Thyroid gland (tissue), 4 donors: ENCODE measurements at places on chromosomes 1 and 21.
A peak's percentile ranks its signal among the peaks of the same experiment; 100 is the strongest.

DNA sequence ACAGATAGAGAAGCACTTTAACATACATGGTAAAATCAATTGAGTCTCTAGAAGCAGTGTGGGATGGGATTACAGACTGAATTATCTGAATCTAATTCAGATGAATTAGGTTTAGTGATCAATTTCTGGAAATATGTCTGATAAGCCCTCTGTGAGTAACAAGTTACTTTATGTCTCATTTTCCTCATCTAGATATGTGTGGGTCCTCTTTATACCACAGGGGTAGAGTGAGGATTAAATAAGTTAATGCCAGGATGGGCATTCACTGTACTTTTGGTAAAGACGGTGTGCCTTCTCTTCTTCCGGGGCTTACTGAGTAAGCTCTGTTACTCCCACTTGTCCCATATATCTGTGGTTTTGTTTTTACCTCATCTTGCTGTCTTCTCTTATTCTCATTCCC lies 225.8 kb downstream of the RYR2 start:
- H3K4me1 ChIP-seq, result peaks cover 13% of the 10 kb centered on the region
- no peak for DNase-seq
- no peak overlapping the region for H3K27ac ChIP-seq
- no peaks in the 10 kb centered on the region for H3K36me3 ChIP-seq
- H3K4me3 ChIP-seq, result no peak overlapping the region

DNA sequence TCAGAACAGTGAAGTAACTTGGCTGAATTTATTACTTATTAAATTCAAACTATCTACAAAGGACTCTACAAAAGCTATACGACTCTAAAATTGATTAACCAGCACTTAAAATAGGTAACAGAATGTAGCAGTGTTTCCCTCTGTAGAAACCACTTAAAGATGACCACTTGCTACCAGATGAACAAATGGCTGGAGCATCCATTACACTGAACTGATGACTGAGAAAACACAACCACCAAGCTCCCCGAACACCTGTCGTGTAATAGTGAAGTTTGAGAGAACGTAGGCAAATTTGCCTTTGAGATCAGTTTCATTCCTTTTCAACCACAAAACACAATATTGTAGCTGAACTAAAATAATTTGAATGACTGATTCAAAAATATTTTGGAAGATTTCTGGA lies 226.7 kb downstream of the KCNT2 start:
- no peak overlapping the region for H3K4me3 ChIP-seq
- DNase-seq, result no peak
- H3K4me1 ChIP-seq, result peaks cover 4% of the 10 kb centered on the region
- H3K36me3 ChIP-seq, result no peaks in the 10 kb centered on the region
- H3K27me3 ChIP-seq, result no peaks in the 10 kb centered on the region
- no peak overlapping the region for H3K27ac ChIP-seq

GRCh38 chr1:233253832-233254331 lies 41.6 kb downstream of the PCNX2 start:
- no peak for DNase-seq
- H3K4me3 ChIP-seq, result no peak overlapping the region
- no peak overlapping the region for H3K27ac ChIP-seq

DNA sequence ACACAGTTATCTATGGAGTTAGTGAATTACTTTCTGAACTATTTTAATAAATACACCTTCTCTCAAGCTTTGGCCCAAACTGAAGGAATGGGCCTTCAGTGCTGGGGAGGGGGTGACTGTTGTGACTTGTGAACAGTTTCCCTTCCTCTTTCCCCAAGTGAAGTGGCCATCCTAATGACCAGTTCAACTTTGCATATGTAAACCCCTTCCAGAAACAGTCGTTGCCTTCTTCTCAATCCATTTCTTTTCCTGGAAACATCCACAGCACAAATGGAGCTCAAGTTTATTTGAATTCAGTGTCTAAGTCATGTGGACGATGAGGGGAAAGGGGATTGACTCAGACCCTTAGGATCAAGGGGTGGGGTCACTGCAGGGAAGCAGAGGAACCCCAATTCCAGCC lies 1.3 kb upstream of the INPP5B start:
- H3K27me3 ChIP-seq, result no peaks in the 10 kb centered on the region
- H3K4me1 ChIP-seq, result peaks cover 5% of the 10 kb centered on the region
- no peak overlapping the region for H3K4me3 ChIP-seq
- no peak overlapping the region for H3K27ac ChIP-seq
- H3K36me3 ChIP-seq, result no peaks in the 10 kb centered on the region
- DNase-seq, result no peak

DNA sequence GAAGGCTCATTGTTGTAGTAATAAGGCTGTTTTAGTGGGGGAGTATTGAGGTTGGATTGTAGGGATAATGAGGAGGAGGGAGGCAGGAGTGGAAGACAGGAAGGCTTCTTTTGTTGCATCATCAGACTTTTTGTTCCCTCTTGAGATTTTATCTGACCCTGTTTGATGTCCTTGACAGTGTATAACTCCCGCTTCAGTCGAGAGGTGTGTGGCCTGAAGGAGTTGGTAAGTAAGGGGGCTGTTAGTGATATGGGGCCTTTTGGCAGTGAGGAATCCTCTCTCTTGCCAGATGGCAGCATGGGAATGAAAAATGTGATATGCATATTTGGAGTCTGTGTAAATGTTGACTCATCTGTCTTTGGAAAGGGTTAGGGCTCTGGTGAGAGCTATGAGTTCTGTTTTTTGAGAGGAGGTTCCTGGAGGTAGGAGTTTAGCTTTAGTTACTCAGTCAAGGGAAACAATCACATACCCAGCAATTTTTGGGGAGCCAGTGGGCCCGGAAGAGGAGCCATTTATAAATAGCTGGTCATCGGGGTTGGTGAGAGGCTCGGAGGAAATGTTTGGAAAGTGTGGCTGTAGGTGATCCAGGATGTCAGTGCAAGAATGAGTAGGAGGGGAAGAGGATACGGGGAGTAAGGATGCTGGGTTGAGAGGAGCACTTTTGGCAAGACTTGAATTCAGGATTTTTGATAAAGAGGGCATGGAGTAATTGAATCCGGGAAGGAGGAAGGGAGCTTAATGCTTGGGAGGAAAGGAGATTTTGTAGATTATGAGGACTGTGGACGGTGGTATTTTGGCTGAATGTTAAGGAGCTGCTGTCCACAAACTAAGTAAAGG lies 136.7 kb upstream of the ETV3 start:
- no peak overlapping the region for H3K27ac ChIP-seq
- H3K27me3 ChIP-seq, result no peaks in the 10 kb centered on the region
- DNase-seq, result no peak
- H3K36me3 ChIP-seq, result no peaks in the 10 kb centered on the region
- H3K4me3 ChIP-seq, result no peak overlapping the region

DNA sequence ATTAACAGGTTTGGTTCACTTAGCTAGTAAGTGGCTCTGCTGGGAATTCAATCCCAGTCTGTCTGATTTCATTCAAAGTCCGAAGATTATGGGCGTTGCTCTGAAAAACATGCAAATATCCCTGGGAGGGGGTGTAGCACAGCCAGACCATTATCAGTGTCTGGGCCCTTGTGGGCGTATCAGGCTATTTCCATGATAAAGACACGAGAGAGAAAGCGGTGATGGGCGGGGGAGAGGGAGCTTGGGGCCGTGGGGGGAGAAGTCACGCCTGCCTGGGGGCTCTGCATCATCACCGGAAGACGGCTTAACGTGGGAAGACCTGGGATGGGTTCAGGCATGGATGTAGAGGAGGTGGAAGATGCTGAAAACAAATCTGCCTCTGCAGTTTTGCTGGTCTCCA lies 25.8 kb downstream of the IL6R start:
- DNase-seq, result no peak
- no peaks in the 10 kb centered on the region for H3K27me3 ChIP-seq
- no peak overlapping the region for H3K27ac ChIP-seq
- no peak overlapping the region for H3K4me3 ChIP-seq
- H3K4me1 ChIP-seq, result peaks cover 11% of the 10 kb centered on the region

GRCh38 chr1:65002508-65003315 lies 36.4 kb upstream of the JAK1 start:
- peak overlapping the region; percentile 91 for H3K27ac ChIP-seq
- no peaks in the 10 kb centered on the region for H3K36me3 ChIP-seq
- H3K27me3 ChIP-seq, result no peaks in the 10 kb centered on the region

DNA sequence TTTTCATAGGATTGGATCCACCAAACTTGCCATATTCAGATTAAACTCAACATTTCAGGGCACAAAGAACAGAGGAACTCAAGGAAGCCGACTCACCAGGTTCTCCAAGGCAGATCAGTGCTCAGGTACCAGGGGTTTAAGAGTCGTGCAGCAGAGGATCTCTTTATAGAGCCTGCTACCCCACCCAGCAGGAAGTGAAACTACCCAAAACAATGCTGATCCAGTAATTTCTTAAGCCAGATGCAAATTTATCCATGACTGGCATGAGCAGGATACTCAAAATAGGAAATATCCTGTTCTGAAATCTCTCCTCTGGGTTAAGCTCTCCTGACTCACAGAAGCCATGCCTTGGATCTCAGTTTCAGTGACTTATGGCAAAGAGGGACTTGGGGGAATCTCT lies at the start of gene SPRR2A:
Gene SPRR2A, minus strand, starts transcription at position 138 of the 400 bp plus-strand sequence. CDS start 777 bp downstream, outside the sequence.
- H3K27me3 ChIP-seq, result no peaks in the 10 kb centered on the region
- H3K27ac ChIP-seq, result no peak within 1 kb of the TSS
- no peak within 1 kb of the TSS for H3K4me3 ChIP-seq
- H3K4me1 ChIP-seq, result no peaks in the 10 kb centered on the region
- DNase-seq, result no peak
- no peaks in the 10 kb centered on the region for H3K36me3 ChIP-seq

DNA sequence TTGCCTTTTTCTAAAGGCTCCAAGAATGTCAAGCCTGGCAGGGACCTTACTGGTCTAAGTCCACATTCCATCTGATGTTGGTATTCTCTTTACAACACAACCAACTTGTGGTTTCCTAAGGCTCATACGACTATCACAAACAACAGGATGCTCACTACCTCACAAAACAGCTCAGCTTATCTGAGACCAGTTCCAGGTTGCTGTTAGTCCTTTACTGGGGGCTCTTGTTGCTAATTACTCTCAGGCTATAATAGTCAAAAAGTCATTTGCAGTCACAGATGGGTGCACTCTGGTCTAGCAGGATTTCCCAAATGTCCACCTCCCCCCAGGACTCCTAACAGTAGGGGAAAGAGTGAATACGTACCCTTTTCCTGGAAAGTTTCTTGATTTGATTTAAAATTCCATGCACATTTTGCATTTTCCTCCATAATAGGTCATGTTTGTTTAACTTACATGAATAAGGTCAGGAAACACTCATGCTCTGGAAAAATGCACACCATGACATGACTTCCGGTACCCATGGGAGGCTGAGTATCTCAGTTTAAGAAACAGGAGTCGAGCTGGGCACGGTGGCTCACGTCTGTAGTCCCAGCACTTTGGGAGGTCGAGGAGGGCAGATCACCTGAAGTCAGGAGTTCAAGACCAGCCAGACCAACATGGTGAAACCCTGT lies 16.0 kb downstream of the LCK start:
- H3K36me3 ChIP-seq, result no peaks in the 10 kb centered on the region
- H3K27me3 ChIP-seq, result no peaks in the 10 kb centered on the region
- no peak overlapping the region for H3K4me3 ChIP-seq
- no peaks in the 10 kb centered on the region for H3K4me1 ChIP-seq

DNA sequence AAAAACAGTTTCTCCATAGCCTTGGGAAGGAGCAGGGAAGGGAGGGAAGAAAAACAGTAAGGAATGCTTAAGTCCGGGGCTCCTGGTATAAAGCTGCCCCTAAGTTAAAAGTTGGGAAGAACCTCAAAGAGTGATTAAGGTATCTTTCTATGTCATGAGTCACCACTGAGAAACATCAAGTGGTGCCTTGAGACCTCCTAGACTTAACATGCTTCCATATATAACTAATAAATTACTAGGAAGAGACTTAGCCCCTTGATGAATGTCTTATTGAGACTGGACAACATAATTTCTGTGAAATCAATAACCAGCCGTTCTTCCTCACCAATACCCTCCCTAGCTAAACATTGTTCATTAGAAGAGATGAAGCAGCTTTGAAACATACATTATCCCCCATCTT lies 121.8 kb upstream of the SLC44A3 start:
- no peaks in the 10 kb centered on the region for H3K4me1 ChIP-seq
- H3K4me3 ChIP-seq, result no peak overlapping the region
- H3K27ac ChIP-seq, result no peak overlapping the region

- peaks cover under 1% of the 10 kb centered on the region for H3K36me3 ChIP-seq
- H3K4me1 ChIP-seq, result no peaks in the 10 kb centered on the region
- H3K27ac ChIP-seq, result no peak overlapping the region
- no peak for DNase-seq
- H3K4me3 ChIP-seq, result no peak overlapping the region
Observed at GRCh38 chr21:41809891-41810596, 43.2 kb upstream of the RIPK4 start.

DNA sequence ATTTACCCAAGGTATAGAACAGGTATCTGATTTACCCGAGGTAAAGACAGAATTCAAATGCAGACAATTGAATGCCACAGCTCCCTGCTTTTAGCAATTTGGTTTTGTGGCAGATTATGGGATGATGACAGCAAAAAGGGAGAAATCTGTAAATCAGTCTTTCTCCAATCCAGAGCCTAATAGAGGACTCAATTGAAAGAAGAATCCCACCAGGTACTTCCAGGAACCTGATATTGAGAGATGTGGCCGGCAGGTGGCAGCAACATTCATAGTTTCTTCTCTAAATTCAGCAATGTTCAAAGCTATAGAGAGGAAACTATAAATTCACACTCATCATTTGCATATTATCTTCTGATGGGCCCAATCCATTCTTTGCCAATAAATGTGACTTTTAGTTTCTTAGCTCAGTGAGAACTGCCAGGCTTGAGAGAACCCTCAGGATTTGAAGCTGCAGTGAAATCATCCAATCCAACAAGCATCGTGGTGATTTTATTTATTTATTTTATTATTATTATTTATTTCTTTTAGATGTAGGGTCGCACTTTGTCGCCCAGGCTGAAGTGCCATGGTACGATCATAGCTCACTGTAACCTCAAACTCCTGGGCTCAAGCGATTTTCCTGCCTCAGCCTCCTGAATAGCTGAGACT lies 9.8 kb upstream of the PHACTR4 start:
- no peaks in the 10 kb centered on the region for H3K4me1 ChIP-seq
- peak; percentile 80 for DNase-seq
- no peak overlapping the region for H3K27ac ChIP-seq
- no peaks in the 10 kb centered on the region for H3K27me3 ChIP-seq
- H3K36me3 ChIP-seq, result no peaks in the 10 kb centered on the region
- H3K4me3 ChIP-seq, result no peak overlapping the region

GRCh38 chr1:151108331-151108730 lies 37.8 kb downstream of the GABPB2 start:
- no peak overlapping the region for H3K27ac ChIP-seq
- H3K36me3 ChIP-seq, result no peaks in the 10 kb centered on the region
- no peak for DNase-seq
- H3K4me3 ChIP-seq, result no peak overlapping the region
- no peaks in the 10 kb centered on the region for H3K27me3 ChIP-seq
- H3K4me1 ChIP-seq, result no peaks in the 10 kb centered on the region

DNA sequence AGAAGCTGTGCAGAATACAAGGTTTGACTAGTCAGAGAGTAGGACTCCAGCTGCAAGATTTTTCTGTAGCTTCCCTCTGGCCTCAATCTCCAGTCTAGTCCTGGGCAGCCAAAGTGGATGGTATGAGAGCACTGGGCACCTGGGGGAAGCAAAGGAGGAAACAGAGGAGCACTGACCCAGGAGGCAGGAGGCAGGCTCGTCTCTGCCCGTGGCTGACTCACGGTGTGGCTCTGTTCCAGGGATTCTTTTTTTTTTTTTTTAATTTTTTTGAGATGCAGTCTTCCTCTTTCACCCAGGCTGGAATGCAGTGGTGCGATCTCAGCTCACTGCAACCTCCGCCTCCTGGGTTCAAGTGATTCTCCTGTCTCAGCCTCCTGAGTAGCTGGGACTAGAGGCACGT lies 4.1 kb upstream of the NPPB start:
- no peaks in the 10 kb centered on the region for H3K4me1 ChIP-seq
- H3K4me3 ChIP-seq, result no peak overlapping the region
- peaks cover 4% of the 10 kb centered on the region for H3K27me3 ChIP-seq
- DNase-seq, result no peak
- no peaks in the 10 kb centered on the region for H3K36me3 ChIP-seq
